Endothelial cell (in vitro differentiated cells): ENCODE measurements at places on chromosomes 2 and 18. TPM values are rescaled to one million over a fixed set of nuclear protein-coding genes. Genes with fewer than 3 reads are reported as not detected.

Gene SH3BP4
- total RNA-seq: 58.6 TPM

Gene TRIM43
- total RNA-seq: not detected

Gene LRRC30
- not detected for total RNA-seq

Gene ZRANB3
- 9.4 TPM for total RNA-seq

DNA sequence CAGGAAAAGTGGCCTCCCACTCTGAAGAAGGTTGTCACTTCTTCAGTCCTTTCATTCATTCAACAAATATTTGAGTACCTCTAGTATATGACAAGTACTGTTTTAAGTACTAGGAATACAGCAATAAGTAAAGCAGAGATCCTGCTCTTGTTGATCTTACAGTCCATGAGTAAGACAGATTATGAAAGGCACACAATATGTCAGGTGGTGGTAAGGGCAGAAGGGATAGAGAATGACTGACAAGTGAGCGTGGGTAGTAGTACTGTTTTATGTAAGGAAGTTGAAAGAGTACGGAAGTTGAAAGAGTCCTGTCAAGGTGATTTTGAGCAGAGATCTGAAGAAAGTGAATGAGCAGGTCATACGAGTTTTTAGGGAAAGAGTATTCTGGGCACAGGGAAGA lies 111.3 kb downstream of the GALNT1 start:
- no peaks in the 10 kb centered on the region for H3K27me3 ChIP-seq
- H3K36me3 ChIP-seq: no peaks in the 10 kb centered on the region
- DNase-seq: no peak
- no peak overlapping the region for H3K4me3 ChIP-seq
- H3K27ac ChIP-seq: no peak overlapping the region
